ENCODE measurements at places on chromosomes 2 and 18.

DNA sequence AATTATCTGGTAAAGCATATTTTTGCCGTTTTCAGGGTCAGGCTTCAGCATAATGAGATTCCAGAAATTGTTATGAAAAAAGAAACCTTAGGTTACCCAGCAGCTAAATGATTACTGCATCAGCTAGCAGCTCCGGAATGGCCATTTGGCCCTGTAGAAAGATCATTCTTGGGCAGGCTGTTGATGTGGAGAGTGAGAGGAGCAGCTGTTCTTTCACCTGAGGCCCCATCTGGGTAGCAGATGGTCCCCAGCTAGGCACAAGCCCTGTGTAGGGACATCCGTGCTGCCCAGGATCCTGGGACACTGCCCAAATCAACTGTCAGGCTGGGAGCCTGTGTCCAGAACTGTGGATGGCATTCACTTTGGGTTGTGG, 61.8 kb downstream of the NEDD4L start:
- DNase-seq, result no peak
- no peaks in the 10 kb centered on the region for H3K27me3 ChIP-seq
- no peaks in the 10 kb centered on the region for H3K4me1 ChIP-seq
- no peak overlapping the region for H3K4me3 ChIP-seq
- no peaks in the 10 kb centered on the region for H3K36me3 ChIP-seq

DNA sequence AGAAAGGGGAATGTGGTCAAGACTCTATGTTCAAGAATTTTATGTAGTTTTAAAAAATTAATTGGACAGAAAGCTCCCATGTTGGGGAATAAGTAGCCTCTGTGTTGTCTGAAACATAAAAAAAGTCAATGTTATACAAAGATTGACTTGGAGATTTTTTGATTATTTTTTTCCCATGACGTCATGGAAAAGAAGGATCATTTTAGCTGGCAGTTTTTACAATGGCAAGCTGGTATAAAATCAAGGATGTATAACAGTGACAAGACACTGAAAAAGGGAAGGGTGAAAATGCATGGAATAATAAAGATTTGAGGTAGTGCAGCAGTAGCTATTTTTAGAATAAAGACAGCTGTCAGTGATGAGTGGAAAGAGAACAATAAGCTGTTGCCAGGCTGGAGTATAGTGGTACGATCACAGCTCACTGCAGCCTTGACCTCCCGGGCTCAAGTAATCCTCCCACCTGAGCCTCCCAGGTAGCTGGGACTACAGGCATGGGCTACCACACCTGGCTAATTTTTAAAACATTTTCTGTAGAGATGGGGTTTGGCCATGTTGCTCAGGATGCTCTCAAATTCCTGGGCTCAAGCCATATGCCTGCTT, 9.2 kb downstream of the SLC39A10 start:
- DNase-seq, result no peak
- H3K27ac ChIP-seq, result no peak overlapping the region
- no peak overlapping the region for H3K4me3 ChIP-seq
- no peaks in the 10 kb centered on the region for H3K4me1 ChIP-seq

DNA sequence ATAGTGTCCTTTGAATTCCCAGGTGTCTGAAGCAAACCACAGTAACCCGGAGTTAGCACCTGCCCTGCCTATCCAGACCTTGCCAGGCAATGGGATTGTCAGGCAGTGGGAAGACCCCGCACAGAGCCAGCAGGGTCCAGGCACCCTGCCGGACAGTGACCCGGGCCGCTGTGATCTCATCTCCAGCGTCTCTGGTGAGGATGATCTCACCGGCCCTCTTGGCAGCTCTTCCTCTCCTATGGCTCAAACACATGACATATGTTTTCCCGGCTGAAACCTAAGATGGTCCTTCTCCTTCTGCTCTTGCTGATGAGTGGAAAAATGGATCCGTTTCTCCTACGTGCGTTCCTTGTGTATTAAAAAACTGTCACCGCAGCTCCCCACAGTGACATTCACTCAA, 75.1 kb downstream of the ACOXL start:
- H3K36me3 ChIP-seq, result no peaks in the 10 kb centered on the region
- no peaks in the 10 kb centered on the region for H3K4me1 ChIP-seq
- H3K4me3 ChIP-seq, result no peak overlapping the region
- H3K27ac ChIP-seq, result no peak overlapping the region
- H3K27me3 ChIP-seq, result peaks cover 12% of the 10 kb centered on the region
- DNase-seq, result peak; percentile 1

- H3K36me3 ChIP-seq, result no peaks in the 10 kb centered on the region
- H3K27me3 ChIP-seq, result no peaks in the 10 kb centered on the region
- H3K27ac ChIP-seq, result no peak overlapping the region
- H3K4me1 ChIP-seq, result peaks cover 43% of the 10 kb centered on the region
- no peak overlapping the region for H3K4me3 ChIP-seq
Observed at GRCh38 chr2:240563951-240564560, 3.9 kb downstream of the DUSP28 start.

GRCh38 chr18:45728336-45729010, 4.5 kb downstream of the SLC14A1 start:
- H3K27ac ChIP-seq, result no peak overlapping the region
- peaks cover 40% of the 10 kb centered on the region for H3K4me1 ChIP-seq
- H3K27me3 ChIP-seq, result no peaks in the 10 kb centered on the region
- H3K4me3 ChIP-seq, result no peak overlapping the region
- peak; percentile 89 for DNase-seq
- no peaks in the 10 kb centered on the region for H3K36me3 ChIP-seq

GRCh38 chr18:49021076-49021432, 70.3 kb upstream of the SMAD7 start:
- H3K4me1 ChIP-seq, result peaks cover 18% of the 10 kb centered on the region
- no peak overlapping the region for H3K27ac ChIP-seq
- DNase-seq, result no peak
- no peaks in the 10 kb centered on the region for H3K27me3 ChIP-seq
- H3K4me3 ChIP-seq, result no peak overlapping the region

DNA sequence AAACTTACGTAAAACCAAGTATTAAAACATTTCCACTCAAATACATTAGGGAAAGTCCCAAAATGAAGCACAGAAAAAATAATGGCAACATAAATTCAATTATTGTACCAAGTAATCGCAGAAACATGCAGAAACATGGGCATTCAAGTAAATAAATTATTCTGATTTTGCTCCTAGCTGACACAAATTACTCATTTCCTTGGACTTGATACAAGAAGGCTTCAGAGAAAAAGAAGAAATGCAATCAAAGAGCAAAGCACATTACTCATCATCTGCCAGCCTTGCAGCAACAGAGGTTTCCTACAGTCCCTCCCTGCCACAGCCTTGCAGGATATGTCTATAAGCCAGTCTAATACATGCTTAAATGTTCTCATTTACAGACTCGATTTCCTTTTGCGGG, 439.8 kb upstream of the LYPD1 start:
- no peaks in the 10 kb centered on the region for H3K4me1 ChIP-seq
- no peaks in the 10 kb centered on the region for H3K27me3 ChIP-seq
- no peak overlapping the region for H3K4me3 ChIP-seq
- H3K27ac ChIP-seq, result no peak overlapping the region

GRCh38 chr2:187098154-187098553, 249.2 kb upstream of the ZSWIM2 start:
- no peak overlapping the region for H3K4me3 ChIP-seq
- no peaks in the 10 kb centered on the region for H3K4me1 ChIP-seq
- H3K36me3 ChIP-seq, result no peaks in the 10 kb centered on the region
- no peaks in the 10 kb centered on the region for H3K27me3 ChIP-seq
- DNase-seq, result no peak

- H3K27ac ChIP-seq, result no peak overlapping the region
- H3K36me3 ChIP-seq, result no peaks in the 10 kb centered on the region
- H3K27me3 ChIP-seq, result no peaks in the 10 kb centered on the region
Observed at GRCh38 chr2:119748135-119748534, 11.6 kb upstream of the PTPN4 start.

DNA sequence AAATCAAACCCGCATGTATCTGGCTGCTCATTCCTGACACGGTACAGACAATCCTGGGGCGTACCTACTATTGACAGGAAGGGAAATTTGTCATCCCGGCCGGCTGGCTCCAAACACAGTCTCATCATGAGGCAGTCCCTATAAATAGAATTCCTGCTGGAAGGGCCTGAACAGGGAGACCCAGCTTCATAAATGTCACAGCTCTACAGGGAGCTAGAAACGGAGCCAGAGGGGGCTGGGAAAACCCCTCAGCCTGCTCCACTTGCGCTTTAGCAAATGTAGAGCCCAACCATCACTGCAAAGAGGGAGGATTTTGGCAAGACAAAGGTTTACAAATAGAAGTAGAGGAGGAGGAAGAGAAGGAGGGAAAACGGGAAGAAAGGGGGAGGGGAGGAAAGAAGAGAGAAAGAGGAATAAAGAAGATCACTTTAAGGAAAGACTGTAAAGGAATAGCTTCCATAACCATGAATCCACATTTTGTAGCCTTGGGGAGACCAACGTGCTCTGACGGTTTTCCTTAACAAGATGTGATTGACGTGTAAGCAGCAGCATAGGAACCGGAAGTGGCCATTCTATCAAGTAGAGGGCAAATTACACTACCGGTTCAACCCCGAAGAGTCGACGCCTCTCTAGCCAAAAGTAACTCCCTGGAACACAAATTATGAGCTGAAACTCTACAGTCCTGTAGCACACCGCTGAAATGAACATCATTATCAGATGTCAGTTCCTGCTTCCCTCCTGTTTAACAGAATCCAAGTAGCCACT, 56.8 kb upstream of the TTN start:
- peak; percentile 32 for DNase-seq
- no peaks in the 10 kb centered on the region for H3K36me3 ChIP-seq
- H3K27ac ChIP-seq, result peak overlapping the region; percentile 29
- H3K4me1 ChIP-seq, result peaks cover 21% of the 10 kb centered on the region
- H3K4me3 ChIP-seq, result no peak overlapping the region

GRCh38 chr2:154187948-154188347, 316.2 kb downstream of the GALNT13 start:
- no peaks in the 10 kb centered on the region for H3K4me1 ChIP-seq
- H3K27ac ChIP-seq, result no peak overlapping the region
- no peak overlapping the region for H3K4me3 ChIP-seq
- H3K27me3 ChIP-seq, result no peaks in the 10 kb centered on the region
- no peak for DNase-seq

DNA sequence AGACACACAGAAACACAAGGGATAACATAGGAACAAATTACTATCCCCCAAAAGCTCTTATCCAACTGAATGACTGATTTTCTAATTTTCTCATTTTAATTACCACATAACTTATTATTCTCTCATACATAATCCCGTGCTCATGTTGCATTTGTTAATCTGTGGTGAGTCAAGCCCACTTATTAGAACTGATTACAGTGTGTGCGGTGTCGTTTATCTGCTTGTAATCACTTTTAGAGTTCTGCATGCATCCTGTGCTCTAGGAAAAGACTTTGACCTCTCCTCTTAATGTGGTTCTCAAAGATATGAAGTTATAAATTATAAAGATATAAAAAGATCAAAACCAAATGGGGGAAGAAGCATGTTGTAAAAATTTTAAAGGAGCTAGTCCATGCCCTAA, 29.7 kb downstream of the CNDP1 start:
- no peaks in the 10 kb centered on the region for H3K4me1 ChIP-seq
- H3K36me3 ChIP-seq, result no peaks in the 10 kb centered on the region
- H3K4me3 ChIP-seq, result no peak overlapping the region
- no peak overlapping the region for H3K27ac ChIP-seq
- H3K27me3 ChIP-seq, result no peaks in the 10 kb centered on the region
- DNase-seq, result no peak

DNA sequence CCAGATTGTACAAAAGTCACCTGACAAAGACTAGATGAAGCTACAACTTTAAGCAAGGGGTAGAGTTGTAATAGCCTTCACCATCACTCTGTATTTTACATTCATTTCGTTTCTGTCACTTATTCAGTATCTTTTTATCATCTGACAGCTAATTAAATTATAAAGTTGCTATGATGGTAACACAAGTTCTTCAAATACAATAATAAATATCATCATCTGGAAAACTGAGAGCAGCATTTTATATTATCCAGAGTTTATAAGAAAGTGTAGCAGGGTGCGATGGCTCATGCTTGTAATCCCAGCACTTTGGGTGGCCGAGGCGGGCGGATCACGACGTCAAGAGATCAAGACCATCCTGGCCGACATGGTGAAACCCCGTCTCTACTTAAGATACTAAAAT, 21.1 kb downstream of the DYNC2LI1 start:
- H3K4me1 ChIP-seq, result no peaks in the 10 kb centered on the region
- H3K27me3 ChIP-seq, result no peaks in the 10 kb centered on the region
- no peak overlapping the region for H3K27ac ChIP-seq
- DNase-seq, result no peak
- no peak overlapping the region for H3K4me3 ChIP-seq
- peaks cover 3% of the 10 kb centered on the region for H3K36me3 ChIP-seq

- no peak overlapping the region for H3K27ac ChIP-seq
- H3K4me3 ChIP-seq, result no peak overlapping the region
- H3K4me1 ChIP-seq, result no peaks in the 10 kb centered on the region
- peaks cover 36% of the 10 kb centered on the region for H3K36me3 ChIP-seq
- DNase-seq, result no peak
Observed at GRCh38 chr2:26191316-26192159, 18.6 kb downstream of the GAREM2 start.

- H3K27ac ChIP-seq, result no peak overlapping the region
- H3K36me3 ChIP-seq, result no peaks in the 10 kb centered on the region
- H3K4me1 ChIP-seq, result peaks cover 10% of the 10 kb centered on the region
- H3K4me3 ChIP-seq, result no peak overlapping the region
- peak; percentile 57 for DNase-seq
Observed at GRCh38 chr2:46776687-46777327, 138.8 kb downstream of the MCFD2 start.

DNA sequence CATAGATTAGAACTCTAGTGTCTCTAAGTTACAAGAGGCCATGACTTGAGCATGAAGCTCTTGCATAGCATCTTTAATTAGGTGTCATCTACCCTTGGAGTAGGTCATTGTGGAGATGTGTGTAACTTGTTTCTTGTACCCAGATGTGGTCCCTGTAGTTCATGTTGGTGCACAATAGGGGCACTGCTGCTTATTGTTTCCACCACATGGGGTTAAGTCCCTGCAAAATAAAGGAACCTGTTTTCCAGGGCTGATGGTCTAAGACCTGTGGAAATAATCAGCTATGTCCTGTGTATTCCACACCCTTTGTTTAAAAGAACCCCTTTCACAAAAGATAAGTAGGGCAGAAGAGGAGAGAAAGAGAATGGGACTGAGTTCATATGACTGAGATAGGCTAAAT, 28.6 kb downstream of the ASXL3 start:
- H3K4me3 ChIP-seq, result no peak overlapping the region
- H3K27ac ChIP-seq, result no peak overlapping the region
- H3K27me3 ChIP-seq, result no peaks in the 10 kb centered on the region
- H3K36me3 ChIP-seq, result no peaks in the 10 kb centered on the region
- H3K4me1 ChIP-seq, result no peaks in the 10 kb centered on the region

DNA sequence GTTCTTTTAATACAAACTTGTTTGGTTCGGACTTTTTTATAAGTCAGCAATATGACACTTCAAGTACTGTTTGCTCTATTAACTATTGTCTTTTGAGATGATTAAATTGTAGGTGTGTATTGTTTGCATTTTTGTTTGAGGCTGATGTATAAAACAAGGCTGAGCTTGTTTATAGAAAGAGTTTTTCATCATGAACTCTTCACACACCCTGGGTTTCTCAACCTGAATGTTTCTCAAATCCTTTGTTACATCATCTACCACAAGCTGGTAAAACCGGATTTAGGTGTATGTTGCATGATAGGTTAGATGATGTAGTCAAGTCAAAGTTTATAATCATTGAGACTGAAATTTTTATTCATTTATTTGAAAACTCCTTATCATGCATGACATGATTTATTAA, 335.2 kb upstream of the LRATD1 start:
- no peak overlapping the region for H3K27ac ChIP-seq
- no peaks in the 10 kb centered on the region for H3K36me3 ChIP-seq
- H3K4me1 ChIP-seq, result no peaks in the 10 kb centered on the region
- no peak overlapping the region for H3K4me3 ChIP-seq

GRCh38 chr2:69643602-69644505, at the start of gene AAK1:
AAK1 (minus strand) TSS chr2:69643739; CDS start chr2:69643040, 699 bp downstream.
- H3K4me1 ChIP-seq, result peaks cover 33% of the 10 kb centered on the region
- DNase-seq, result peak; percentile 79
- peak within 1 kb of the TSS; percentile 92 for H3K4me3 ChIP-seq

Data from astrocyte (in vitro differentiated cells and primary cell).